Epithelial cell of alveolus of lung (primary cell): ENCODE measurements at places on chromosomes 5 and 9. TPM values are rescaled to one million over a fixed set of nuclear protein-coding genes. Genes with fewer than 3 reads are reported as not detected.

The PCDHB7 gene
- under 0.01 and 1.9 TPM in 2 replicates for total RNA-seq

The DIRAS2 gene
- total RNA-seq = not detected in 2 replicates

The LCN9 gene
- not detected in 2 replicates for total RNA-seq

The IRX1 gene
- 1.7 TPM in 1 of 2 replicates, not detected in the other for total RNA-seq

The ADAMTS2 gene
- total RNA-seq = 29.2 and 83.8 TPM in 2 replicates

The F12 gene
- total RNA-seq = 0.40 and 1.0 TPM in 2 replicates

The PLEKHG4B gene
- total RNA-seq = 0.39 TPM in 1 of 2 replicates, not detected in the other
